ENCODE measurements at places on chromosomes 16 and 17. TPM values are rescaled to one million over a fixed set of nuclear protein-coding genes. Genes with fewer than 3 reads are reported as not detected.

The NACA2 gene
- total RNA-seq, result not detected

The KRTAP4-6 gene
- total RNA-seq, result not detected

DNA sequence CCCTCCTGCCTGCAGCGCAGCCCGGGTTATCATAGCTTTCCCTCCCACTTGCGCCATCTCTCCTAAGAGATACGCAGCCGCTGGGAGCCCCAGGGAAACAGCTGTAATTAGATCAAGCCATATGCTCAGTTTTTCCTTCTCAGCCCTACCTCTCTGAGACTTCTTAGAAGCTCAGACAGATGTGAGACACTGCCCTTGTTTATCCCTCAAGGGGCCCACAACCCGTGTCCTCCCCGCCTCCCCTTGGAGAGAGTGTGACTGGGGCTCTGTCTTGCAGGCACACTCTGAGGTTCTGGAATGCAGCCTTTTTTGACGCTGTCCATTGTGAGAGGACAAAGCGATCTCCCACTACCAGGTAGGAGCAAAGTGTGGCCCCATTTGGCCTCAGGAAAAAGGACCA is 31.2 kb downstream of the CIBAR2 start:
- no peak for DNase-seq

DNA sequence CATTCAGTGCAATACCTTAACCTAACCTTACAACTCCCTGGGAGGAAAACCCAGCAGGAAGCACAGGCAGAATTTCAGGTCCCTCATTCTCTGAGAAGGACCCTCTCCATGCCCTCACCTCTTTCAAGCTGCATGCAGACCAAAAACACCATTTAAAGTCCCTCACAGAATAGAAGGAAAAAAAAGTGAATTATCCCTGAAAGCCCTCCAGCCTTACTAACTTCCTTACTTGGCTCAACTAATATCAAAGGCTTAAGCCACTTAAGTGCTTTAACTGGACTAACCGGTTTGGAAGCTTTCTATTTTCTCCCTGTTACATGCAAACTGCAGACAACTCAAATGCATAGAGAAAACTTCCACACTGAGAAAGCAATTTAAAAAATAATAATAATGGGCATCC is 60.5 kb downstream of the ADAMTS18 start:
- no peak for DNase-seq

DNA sequence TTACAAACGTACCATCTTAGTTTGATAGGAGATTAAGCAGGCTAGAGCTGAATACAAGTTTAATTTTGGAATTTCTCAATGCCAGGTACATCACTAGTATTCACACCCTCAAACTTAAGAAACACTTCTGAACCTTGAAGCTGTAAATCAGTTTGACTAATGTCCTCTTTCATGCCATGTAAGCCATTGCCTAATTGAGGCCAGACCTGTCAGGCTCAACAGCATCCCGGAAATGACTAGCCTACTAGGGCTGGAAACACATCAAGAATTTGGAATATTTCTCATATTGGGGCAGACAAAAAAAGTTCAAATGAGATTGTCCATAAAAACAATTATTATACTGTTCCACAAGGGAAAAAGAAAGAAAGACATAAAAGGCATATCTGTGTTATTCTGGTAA is 1.7 kb downstream of the USP32 start:
- DNase-seq, result no peak

GRCh38 chr17:8393470-8394231 is 4.0 kb downstream of the RNF222 start:
- DNase-seq, result no peak

GRCh38 chr16:48041981-48042421 is 113.8 kb downstream of the ABCC12 start:
- no peak for DNase-seq

DNA sequence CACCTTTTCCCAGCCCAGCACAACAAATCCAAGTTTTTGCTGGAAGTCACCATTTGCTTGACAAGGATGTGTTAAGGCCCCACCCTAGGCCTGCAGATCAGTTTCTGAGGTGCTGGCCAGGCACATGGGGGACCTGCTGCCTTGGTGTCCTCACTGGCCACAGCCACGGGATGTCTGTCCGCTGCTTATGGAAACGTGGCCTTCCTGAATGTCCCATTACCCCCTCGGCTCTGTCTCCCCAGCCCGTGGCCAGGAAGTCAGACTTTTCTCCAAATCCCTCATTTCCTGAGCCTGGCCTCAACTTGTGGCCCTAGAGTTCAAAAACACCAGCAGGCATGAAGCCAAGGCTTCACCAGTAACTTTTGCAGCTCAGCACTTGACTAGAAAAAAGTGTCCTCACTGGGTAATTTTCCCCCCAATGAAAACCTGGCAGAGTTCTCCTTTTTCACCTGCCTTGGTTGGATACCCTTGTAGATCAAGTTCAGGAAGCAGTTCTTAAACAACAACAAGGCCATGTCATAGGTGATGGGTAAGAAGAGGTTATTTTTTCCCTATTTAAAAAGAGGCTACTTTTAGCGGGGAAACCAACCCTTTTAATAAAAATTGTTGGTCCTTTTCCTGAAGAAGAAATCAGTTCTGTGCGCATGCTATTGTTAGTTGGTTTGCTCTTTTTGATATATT is 80.8 kb downstream of the SOCS1 start:
- DNase-seq, result no peak
